ENCODE measurements at places on chromosomes 4 and X.

DNA sequence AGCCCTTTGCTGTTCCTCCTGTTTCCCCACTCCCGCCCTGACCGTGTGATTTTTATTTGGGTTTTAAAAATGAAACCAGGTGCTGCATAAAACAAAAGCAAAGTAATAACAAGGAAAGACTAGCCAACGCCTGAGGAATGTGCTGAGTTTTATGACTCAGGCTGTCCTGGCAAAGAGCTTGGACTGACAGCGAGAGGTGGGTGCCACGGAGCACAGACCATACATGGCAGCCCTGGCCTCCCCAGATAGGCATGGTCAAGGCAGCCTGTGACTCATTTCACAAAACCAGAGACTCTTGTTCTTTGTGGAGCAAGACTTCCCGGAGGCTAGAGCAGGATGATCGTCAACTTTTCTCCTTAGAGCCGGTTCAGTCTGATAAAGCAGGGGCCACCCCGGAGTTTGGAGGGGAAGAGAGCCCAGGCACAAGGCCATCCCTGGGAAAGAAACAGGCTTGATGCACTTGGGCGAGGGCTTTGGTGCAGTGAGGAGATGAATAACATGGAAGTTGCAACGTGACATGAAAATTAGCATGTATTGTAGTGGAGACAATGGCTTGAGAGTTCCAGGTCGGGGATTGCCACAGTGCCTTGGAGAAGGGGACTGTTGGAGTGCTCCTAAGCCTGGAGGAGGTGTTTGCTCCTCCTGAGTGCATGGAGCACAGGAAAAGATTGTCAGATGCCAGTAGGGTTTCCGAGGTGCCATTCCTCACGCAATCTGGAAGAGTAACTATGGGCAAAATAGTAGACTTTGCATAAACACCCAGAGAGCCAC is 54.8 kb downstream of the C4orf51 start:
- DNase-seq: no peak

DNA sequence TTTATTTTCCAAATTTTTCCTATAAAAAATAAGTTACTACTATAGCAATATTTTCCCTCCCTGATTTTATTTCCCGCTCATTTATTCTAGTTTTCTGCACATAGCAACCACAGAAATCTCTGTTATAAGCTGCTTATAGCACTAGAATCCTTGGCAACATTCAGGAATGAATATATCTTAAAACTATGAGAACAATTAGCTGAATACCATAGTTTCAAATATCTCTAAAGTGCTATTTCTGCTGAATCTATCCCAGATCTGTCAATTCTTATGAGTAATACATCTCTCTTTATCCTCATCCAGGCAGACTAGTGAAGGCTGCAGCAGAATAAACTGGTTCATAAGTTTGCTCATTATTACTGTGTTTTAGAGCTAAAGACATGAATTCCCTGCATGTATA is 622.9 kb upstream of the DIPK2B start:
- DNase-seq: no peak

DNA sequence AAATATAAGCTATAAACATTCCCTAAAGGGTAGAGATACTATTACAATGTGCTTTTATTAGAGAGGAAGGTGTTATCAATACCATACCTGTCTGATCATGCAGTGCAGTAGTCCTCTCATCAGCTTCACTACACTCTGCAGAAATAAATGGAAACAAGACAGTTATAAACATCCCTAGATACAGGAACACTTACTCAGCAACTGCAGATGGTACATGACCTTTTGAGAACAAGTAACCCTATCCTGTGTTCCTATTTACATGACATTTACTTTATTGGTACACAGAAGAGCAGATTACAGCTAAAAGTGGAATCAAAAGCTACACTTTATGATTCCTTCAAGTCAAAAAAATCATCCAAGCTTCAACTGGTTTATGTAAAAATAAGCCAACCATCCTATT is 9.0 kb downstream of the PHKA1 start:
- no peak for DNase-seq

DNA sequence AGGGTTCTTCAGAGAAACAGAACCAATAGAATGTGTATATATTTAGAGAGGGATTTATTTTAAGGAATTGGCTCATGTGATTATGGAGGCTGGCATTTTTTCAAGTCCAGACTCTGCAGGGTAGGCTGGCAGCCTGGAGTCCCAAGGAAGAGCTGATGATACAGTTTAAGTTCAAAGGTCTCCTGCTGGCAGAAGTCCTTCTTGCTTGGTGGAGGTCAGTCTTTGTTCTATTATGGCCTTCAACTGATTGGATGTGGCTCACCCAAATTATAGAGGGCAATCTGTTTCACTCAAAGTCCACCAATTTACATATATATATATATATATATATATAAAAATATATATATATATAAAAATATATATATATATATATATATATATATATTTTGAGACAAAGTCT is 52.1 kb upstream of the HSD17B10 start:
- DNase-seq: no peak

- no peak for DNase-seq
These were observed 22.0 kb upstream of the SUPT20HL2 start for GRCh38 chrX:24335871-24336270.

DNA sequence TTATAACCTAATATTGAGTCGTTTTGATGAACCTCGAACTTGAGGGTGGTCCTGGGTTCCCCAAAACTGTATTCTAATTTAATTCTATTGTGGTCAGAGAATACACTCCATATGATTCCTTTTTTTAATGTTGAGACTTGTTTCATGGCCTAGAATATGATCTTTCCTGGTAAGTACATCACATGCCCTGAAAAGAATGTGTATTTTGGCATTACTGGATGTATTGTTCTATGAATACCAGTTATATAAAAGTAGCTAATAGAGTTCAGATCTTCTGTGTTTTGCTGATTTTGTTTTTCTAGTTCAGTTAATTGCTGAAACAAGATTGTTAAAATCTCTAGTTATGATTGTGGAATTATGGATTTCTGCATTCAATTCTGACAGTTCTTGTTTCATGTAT is 18.8 kb downstream of the PRRG1 start:
- DNase-seq: no peak

DNA sequence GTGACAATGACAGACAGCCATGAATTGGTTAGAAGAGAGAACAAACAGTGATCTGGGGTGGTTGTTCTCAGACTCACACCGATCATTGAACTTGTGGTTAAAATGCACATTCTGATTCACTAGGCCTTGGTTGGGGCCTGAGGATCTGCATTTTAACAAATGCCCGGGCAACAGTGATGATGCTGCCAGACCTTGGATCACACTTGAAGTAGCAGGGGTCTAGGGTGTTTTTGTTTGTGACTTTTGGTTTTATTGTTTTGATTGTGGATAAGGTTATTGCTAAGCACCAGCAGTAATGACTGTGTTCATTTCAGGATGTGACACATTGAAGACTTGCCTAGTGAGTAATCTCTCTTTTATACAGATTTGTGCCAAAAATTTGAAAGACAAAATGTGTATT is 36.5 kb downstream of the TXLNG start:
- DNase-seq: no peak

DNA sequence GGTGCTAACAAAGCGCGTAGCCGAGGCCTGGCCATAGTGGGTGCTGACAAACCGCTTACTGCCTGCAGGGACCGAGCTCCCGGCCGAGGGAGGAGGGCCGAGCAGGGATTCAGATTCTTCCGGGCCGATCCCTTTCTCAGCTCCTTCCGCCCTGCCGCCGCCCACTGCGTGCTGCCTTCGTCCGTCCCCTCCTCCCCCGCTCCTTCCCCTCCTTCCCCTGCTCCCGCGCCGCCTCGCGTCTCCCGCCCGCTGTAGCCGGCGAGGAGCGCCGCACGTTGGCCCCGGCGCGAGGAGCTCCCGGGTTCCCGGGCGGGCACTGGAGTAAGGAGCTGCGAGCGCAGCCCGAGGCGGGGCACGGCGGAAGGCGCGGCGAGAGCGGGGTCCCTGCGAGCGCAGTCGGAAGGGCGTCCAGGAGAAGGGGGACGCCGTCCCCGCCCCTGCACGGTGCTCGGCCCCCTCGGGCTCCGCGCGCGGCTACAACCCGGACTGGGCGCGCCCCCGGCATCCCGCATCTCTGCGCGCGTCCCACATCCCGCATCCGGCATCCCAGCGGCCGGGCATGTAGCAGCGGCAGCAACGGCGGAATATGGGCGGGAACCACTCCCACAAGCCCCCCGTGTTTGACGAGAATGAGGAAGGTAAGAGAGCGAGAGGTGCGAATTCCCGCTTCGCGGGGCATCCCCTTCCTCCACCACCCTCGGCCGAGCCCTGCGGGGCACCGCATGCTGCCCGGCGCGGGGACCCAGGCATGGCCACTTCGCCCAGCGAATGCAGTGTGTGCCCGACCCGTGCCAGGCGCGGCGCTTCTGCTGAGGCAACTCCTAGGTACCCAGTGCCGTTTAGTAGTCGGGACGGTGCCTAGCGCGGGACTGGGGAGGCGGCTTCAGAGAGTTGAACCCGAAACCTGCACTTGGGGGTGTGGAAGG is at the start of gene STK32B:
Gene STK32B, plus strand, starts transcription at position 203 of the 926 bp plus-strand sequence.
- peak; percentile 78 for DNase-seq

- DNase-seq: no peak
These were observed 85.7 kb upstream of the EXOC1L start for GRCh38 chr4:55733932-55734331.

DNA sequence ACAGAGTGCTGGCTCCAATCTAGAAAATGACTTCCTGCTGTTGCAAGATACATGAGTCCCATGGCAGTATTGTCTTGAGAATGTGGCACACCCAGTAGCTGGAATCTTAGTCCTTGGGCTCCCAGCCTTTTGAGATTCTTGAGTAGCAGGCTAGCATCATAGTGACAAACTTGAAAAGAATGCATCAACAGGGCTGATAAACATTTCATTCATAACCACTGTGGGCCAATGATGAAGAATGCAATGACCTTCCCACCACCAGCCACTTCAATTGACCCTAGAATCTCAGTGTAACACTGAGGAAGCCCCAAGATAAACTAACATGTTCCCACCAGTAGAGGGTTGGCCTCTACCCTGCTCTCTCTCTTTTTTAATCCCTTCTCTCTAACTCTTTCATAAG is 329.3 kb downstream of the GBA3 start:
- no peak for DNase-seq

DNA sequence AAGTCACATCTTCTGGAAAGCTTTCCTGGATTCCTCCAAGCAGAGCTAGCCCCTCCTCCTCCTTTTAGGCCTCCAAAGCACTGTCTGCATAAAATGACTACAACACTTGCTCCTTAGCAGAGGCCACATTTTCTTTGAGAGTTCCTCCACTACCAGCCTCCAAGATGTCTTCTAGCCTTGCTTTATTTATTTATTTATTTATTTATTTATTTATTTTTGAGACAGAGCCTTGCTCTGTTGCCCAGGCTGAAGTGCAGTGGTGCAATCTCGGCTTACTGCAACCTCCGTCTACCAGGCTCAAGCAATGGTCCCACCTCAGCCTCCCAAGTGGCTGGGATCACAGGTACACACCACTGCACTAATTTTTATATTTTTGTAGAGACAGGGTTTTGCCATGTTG is 4.6 kb upstream of the GPC4 start:
- no peak for DNase-seq

- no peak for DNase-seq
These were observed 29.0 kb downstream of the SGMS2 start for GRCh38 chr4:107853444-107854355.

DNA sequence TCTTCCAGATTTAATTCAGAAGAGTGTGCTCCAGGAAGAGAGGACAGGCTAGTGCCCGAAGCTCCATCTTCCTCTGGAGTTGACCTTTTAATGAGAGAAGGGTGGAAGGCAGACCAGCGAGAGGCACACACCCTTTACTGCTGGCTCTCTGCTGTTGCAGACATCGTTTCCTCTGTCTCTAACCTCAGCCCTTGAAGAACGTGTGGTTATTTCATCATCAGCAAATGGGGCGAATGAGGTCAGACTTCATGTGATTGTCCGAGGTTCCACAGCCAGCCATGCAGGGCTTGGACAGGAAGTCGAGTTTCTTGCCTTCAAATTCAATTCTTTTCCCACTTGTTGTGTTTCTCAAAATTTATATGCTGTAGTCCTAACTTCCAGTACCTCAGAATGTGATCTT is 155.2 kb upstream of the MSX1 start:
- DNase-seq: no peak

DNA sequence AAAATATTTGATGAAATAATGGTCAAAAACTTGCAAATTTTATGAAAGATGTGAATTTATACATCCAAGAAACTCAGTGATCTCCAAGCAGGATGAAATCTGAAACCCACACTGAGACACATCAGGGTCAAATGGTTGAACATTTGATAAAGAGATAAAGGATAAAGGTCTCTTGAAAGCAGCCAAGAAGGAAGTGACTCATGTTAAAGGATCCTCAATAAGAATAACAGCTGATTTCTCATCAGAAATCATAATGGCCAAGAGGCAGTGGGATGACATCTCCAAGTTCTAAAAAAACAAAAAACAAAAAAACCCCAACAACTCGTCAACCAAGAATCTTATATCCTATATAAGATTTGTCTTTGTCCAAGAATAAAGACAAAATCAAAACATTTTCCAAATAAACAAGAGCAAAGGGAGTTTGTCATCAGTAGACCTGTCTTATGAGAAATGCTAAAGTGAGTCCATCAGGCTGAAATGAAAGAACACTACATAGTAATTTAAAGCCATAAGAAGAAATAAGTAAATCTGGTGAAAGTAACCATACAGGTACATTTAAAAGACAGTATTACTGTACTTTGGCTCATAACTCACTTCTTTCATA is 121.7 kb downstream of the PDS5A start:
- DNase-seq: no peak

DNA sequence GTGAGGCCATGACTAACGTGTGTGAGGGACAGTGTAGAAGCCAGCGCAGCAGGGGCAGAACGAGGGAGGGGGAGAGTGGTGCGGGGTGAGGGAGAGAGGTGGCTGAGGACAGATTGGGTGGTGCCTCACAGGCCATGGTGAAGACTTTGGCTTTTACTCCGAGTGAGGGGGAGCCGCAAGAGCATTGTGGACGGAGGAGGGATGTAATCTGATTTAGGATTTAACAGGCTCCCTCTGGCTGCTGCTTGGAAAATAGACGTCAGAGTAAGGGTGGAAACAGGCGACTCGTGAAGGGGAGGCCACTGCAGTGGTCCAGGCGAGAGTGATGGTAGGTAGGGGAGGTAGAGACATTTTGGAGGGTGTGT is 13.0 kb downstream of the PPP1R3F start:
- no peak for DNase-seq

- DNase-seq: no peak
These were observed 24.0 kb downstream of the RBMX start for GRCh38 chrX:136856551-136856950.

- no peak for DNase-seq
These were observed 145.1 kb upstream of the MSX1 start for GRCh38 chr4:4714331-4714730.

- DNase-seq: peak; percentile 92
These were observed 16.1 kb downstream of the RNF4 start for GRCh38 chr4:2484993-2485392.

DNA sequence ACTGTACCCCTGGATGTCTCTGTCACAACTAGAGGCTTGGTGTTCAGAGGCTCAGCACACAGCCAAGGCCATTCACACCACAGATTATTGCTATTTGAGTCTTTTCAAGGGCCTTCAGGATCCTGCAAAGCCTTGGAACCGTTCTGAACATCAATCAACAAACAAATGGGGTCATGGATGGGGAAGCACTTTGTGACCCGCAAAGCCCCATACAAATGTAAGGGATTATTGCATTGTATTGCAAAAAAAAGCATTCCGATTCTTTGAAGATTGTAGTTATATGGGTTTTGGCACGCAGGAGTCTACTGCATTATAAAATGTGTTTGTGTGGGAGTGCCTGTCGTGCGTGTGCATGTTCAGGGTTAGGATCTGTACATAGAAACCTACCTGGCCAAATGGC is 17.3 kb upstream of the BCORL1 start:
- DNase-seq: no peak
